ENCODE measurements at places on chromosomes 6 and 20. TPM values are rescaled to one million over a fixed set of nuclear protein-coding genes. Genes with fewer than 3 reads are reported as not detected.

- DNase-seq: no peak
Observed at GRCh38 chr6:33069021-33069738, 4.3 kb downstream of the HLA-DPA1 start.

- DNase-seq: no peak
Observed at GRCh38 chr6:33176906-33177305, 15.4 kb downstream of the COL11A2 start.

GRCh38 chr20:20213526-20214121 lies 154.3 kb upstream of the INSM1 start:
- no peak for DNase-seq

- no peak for DNase-seq
Observed at GRCh38 chr20:5195655-5196054, 68.8 kb downstream of the CDS2 start.

- DNase-seq: no peak
Observed at GRCh38 chr20:58987790-58988564, 6.9 kb downstream of the NELFCD start.

DNA sequence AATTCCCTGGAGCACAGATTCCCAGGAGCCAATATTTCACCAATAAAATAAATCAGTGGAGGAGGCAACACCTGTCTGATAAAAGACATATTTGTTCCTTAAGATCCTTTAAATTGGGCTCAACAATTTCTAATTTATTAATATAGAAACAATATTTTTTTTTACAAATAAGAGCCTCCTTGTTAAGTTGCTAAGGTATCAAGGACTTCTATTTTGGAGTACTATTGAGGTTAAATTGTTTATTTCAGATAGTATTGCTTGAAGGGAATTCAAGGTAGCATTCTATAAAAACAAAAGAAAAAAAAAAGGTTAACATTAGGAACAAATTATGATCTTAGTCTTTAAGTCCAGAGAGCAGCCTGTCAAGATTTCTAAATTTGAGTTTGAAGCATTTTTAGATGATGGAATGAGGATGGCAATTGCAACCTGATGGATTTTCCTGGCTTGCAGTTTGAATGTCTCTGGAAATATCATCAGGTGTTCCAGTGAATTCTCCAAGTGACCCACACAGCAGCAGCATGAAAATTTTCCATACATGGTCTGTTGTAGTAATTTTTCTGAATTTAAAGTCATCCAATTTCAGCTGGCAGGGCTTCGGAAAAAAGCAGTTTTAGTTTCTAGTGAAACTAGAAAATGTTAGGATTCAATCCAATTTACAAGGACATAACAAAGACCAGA lies 19.3 kb upstream of the NCR2 start:
- no peak for DNase-seq

Gene PRSS16
- total RNA-seq: not detected

- DNase-seq: peak; percentile 40
Observed at GRCh38 chr20:11018668-11019170, 344.9 kb upstream of the JAG1 start.

DNA sequence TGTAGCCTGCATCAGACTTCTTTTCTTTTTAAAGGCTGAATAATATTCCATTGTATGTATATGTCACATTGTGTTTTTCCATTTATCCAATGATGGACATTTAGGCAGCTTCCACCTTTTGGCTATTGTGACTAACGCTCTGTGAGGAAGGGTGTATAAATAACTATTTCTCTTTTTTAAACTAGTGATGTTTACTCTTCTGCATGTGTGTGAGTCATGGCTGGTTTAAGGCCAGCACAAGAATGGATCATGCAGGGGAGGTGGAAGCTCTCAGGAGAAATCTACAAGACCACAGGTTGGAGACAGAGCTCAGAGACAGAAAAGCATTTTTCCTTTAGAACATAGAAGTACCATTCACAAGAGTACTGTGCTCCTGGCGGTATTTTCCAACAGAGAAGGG lies 307.2 kb downstream of the SOX4 start:
- DNase-seq: no peak

DNA sequence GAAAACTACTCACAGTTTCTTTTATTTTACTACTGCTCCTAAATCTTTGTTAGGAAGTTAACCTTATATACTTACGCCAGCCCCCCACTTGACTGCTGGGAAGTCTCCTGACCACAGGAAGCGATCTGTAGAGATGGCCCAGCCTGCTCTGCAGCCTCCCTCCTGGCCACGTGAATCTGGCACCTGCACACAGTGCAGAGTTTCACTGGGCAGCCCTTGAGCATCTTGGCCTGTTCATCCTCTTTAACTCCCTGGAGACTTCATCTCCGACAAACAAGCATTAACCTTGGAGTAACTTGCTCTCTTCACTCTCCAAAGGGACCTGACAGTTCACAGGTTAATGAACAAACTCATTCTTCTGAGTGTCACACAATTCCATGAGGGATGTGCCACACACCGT lies 294.1 kb downstream of the BTBD9 start:
- no peak for DNase-seq

Gene MYLK2
- total RNA-seq: 0.19 TPM
